GM18507 (cell line): ENCODE measurements at places on chromosomes 6 and 20.

- no peak for DNase-seq
Observed at GRCh38 chr6:22146931-22147701, 149.7 kb downstream of the PRL start.

DNA sequence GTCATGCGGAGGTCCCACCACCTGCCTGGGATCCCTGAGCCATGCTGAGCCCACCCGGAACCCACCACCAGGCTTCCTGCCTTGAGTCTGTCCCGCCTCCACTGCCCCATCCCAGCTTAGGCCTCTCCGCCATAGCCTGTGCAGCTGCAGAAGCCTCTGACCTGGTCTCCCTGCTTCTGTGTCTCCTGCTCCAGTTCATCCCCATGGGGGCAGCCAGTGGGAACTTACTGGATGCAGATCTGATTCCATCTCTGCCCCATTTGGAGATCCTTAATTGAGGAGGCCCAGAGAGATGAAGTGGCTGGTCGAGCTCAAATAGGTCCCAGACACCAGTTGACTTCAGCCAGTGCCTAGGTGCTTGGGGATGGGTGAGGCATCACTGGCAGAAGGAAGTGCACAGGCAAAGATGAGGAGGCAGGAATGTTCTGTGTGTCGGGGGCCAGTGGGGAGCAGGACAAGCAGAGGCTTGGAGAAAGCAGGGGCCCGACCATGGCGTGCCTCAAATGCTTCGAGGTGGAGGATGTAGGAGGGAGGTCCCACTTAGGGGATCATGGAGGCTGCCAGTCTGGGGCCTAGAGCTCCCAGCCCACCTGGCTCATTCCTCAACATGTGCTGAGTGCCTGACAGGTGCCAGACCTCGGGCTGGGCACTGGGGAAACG is 112.8 kb downstream of the TOX2 start:
- no peak for DNase-seq

- no peak for DNase-seq
Observed at GRCh38 chr6:145829950-145830349, 15.4 kb upstream of the FBXO30 start.

- DNase-seq, result no peak
Observed at GRCh38 chr20:8948442-8949020, 120.4 kb upstream of the PLCB4 start.

- no peak for DNase-seq
Observed at GRCh38 chr20:4195499-4195898, 180.1 kb upstream of the RNF24 start.

DNA sequence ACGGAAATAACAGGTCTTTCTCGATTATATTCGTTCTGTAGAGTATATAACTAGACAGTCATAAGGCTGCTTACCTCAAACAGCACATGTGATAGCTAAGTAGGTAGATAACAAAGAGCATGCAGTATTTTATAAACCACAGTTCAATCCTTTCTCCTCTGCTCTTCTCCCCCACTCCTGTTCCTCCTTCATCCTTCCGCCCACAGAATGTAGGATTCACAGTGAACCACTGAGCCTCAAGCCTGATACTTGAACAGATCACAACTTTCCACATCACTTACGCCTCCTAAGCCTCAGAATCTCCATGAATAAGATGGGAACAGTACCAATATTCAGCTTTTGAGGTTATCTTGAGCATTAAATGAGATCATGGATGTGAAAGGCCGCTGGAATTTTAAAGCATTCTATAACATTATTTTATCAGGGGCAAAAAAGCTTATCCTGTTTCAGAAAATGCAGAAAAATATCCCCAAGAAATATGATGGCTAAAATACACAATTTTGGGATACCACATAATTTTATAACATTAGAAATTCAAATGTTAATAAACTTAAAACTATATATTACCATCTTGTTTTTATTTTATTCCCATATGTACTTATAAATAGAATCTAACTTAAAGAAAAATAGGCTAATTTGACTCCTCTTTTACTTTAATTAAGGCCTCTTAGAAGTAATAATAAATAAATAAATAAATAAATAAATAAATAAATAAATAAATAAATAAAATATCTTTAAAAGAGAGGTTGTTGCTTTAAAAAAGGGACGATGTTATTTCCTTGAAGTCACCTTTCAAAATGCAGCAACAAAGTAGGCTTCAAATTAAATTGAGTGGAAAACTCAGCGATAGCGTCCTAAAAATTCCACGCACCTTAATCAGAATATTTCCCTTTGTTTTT is 33.4 kb downstream of the MTFR2 start:
- no peak for DNase-seq

DNA sequence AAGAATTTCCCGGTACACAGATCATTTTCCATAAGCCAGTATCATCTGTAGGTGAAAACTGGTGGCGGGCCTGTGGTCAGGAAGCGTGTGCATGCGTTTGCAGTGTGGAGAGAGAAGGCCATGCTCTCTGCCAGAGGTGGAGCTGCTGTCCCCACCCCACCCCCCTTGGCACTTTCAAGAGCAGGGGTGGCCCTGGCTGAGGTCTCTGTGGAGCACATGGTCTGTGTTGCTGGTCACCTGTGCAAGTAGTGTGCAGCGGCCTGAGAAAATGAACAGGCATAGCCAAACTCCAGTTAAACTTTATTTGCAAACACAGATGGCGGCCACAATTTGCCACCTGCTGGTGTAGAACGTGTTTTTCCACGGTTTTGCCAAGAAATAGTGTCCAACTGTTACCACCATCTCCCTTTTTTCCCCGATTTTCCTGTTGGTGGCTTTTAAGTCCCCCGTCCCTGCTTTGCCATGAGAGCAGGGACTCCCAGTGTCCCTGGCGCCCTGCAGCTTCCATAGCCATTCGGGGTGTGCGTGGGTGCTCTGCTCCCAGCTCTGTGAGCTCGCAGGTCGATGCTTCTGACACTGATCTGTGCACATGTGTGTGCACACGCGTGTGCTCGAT is 2.5 kb downstream of the ADRM1 start:
- no peak for DNase-seq

- DNase-seq, result no peak
Observed at GRCh38 chr6:39754514-39755115, 29.4 kb upstream of the KIF6 start.

GRCh38 chr20:653110-653589 is at the start of gene SRXN1:
SRXN1 (minus strand) TSS chr20:653200; CDS start chr20:653185, 15 bp downstream.
- peak; percentile 87 for DNase-seq

GRCh38 chr20:63064745-63065711 is 58.3 kb upstream of the BHLHE23 start:
- no peak for DNase-seq
